ENCODE measurements at places on chromosomes 13 and 19. TPM values are rescaled to one million over a fixed set of nuclear protein-coding genes. Genes with fewer than 3 reads are reported as not detected.

BTBD2 gene
- total RNA-seq = 62.0 TPM

KIR3DL2 gene
- not detected for total RNA-seq

- no peak for DNase-seq
- no peak overlapping the region for H3K4me3 ChIP-seq
These were observed 247.6 kb upstream of the ARGLU1 start for GRCh38 chr13:106815545-106815944.

MBD3L3 gene
- total RNA-seq = not detected

- H3K4me3 ChIP-seq = no peak overlapping the region
- no peak for DNase-seq
- H3K27me3 ChIP-seq = no peaks in the 10 kb centered on the region
These were observed 10.3 kb downstream of the GIPC3 start for GRCh38 chr19:3595521-3596061.

GRCh38 chr19:28521614-28522544 is 691.1 kb downstream of the UQCRFS1 start:
- H3K36me3 ChIP-seq = no peaks in the 10 kb centered on the region
- no peak overlapping the region for H3K4me3 ChIP-seq
- no peaks in the 10 kb centered on the region for H3K27me3 ChIP-seq
- H3K4me1 ChIP-seq = no peaks in the 10 kb centered on the region

GRCh38 chr13:36000028-36000427 is 131.2 kb downstream of the DCLK1 start:
- no peaks in the 10 kb centered on the region for H3K27me3 ChIP-seq
- no peak overlapping the region for H3K27ac ChIP-seq
- H3K4me1 ChIP-seq = no peaks in the 10 kb centered on the region
- no peak overlapping the region for H3K4me3 ChIP-seq
- no peak for DNase-seq
- H3K36me3 ChIP-seq = no peaks in the 10 kb centered on the region

- H3K27me3 ChIP-seq = no peaks in the 10 kb centered on the region
- H3K4me3 ChIP-seq = no peak overlapping the region
- no peak overlapping the region for H3K27ac ChIP-seq
- no peaks in the 10 kb centered on the region for H3K36me3 ChIP-seq
- DNase-seq = no peak
These were observed 13.7 kb downstream of the FGF9 start for GRCh38 chr13:21684576-21684975.

GRCh38 chr19:47819858-47820257 is 1.9 kb upstream of the CRX start:
- no peak overlapping the region for H3K4me3 ChIP-seq
- DNase-seq = no peak

IER2 gene
- 80.2 TPM for total RNA-seq

DNA sequence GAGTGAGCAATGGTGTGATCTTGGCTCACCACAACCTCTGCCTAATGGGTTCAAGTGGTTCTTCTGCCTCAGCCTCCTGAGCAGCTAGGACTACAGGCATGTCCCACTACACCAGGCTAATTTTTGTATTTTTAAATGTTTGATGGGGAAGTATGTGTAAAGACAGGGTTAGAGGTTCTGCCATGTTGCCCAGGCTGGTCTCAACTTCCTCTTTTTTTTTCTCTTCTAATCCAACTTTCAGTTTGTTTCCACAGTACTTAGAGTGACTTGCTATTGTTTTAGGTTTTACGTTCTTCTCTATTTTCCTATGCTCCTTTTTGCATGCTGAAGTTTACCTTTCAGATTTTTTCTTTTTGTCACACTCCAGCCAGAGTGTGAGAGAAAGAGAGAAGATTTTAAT is 1433.0 kb downstream of the UQCRFS1 start:
- no peaks in the 10 kb centered on the region for H3K4me1 ChIP-seq
- H3K27ac ChIP-seq = no peak overlapping the region
- H3K4me3 ChIP-seq = no peak overlapping the region
- H3K27me3 ChIP-seq = no peaks in the 10 kb centered on the region
- no peak for DNase-seq

GRCh38 chr13:41310963-41311405 is at the start of gene NAA16:
TSS of gene NAA16 (plus strand) at chr13:41311267. CDS start at chr13:41311529, 262 bp downstream.
- peak within 1 kb of the TSS; percentile 92 for H3K27ac ChIP-seq
- DNase-seq = peak; percentile 93
- H3K4me3 ChIP-seq = peak within 1 kb of the TSS; percentile 96
- peaks cover 35% of the 10 kb centered on the region for H3K4me1 ChIP-seq
- no peaks in the 10 kb centered on the region for H3K36me3 ChIP-seq
- H3K27me3 ChIP-seq = no peaks in the 10 kb centered on the region

FSD1 gene
- total RNA-seq = 0.62 TPM

GRCh38 chr13:45411631-45412030 is 6.5 kb downstream of the SLC25A30 start:
- H3K27ac ChIP-seq = no peak overlapping the region
- H3K4me1 ChIP-seq = peaks cover 36% of the 10 kb centered on the region
- H3K27me3 ChIP-seq = no peaks in the 10 kb centered on the region
- H3K4me3 ChIP-seq = no peak overlapping the region

DNA sequence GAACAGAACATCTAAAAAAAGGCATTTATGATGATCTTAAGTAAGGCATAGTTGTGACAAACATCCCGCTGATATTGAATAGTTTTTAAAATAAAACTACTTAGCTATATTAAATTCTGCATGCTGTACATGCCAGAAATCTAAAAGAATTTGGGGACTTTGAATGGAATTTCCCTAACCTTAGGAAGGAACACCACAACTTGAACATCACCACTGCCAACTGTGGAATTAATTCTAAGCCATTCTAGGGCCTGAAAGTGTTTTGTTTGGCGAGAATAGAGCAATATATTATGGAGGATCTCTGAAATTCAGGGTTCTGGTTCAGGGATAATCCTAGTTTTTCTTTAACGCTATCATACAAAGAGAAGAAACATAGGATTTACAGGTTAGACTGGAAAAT is 17.8 kb upstream of the LATS2 start:
- no peaks in the 10 kb centered on the region for H3K27me3 ChIP-seq
- H3K4me3 ChIP-seq = no peak overlapping the region
- H3K36me3 ChIP-seq = no peaks in the 10 kb centered on the region
- peak overlapping the region; percentile 14 for H3K27ac ChIP-seq
- H3K4me1 ChIP-seq = peaks cover 26% of the 10 kb centered on the region

GRCh38 chr19:51296336-51297093 is 14.9 kb upstream of the IGLON5 start:
- no peak overlapping the region for H3K27ac ChIP-seq
- peaks cover 33% of the 10 kb centered on the region for H3K27me3 ChIP-seq
- no peaks in the 10 kb centered on the region for H3K36me3 ChIP-seq
- H3K4me3 ChIP-seq = no peak overlapping the region
- no peak for DNase-seq
- no peaks in the 10 kb centered on the region for H3K4me1 ChIP-seq

DNA sequence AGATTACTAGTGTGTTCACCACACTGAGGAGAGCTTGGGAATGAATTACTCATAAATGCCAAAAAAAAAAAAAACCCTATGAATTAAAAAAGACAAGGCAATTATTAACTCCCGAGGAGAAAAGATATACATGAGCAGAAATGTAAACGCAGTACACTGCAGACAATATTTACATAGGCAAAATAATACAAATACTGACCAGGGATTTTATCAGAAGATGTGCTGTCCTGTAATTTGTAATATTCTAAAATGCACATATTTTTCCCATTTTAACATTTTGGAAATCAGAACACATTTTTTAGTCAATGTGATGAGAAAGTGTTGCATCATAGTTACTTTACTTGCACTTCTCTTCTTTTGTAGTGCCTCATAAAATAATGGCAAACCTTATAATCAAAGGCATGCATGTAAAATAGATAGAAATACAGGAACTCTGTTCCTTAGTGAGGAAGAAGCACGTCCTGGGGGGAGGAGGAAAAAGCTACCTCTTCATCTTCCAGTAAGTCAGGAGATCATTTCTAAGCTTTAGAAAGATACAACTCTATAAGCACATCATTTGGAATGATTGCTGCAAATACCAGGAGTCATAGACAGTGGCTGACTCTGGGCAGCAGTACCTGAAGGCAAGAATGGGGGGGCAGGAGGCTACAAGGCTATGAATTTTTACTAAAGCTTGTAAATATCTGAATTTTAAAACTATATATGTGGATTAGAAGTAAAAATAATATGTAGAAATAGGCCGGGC is 46.3 kb upstream of the KATNAL1 start:
- H3K4me1 ChIP-seq = no peaks in the 10 kb centered on the region
- no peaks in the 10 kb centered on the region for H3K27me3 ChIP-seq
- H3K4me3 ChIP-seq = no peak overlapping the region
- no peak overlapping the region for H3K27ac ChIP-seq
- H3K36me3 ChIP-seq = no peaks in the 10 kb centered on the region

DNA sequence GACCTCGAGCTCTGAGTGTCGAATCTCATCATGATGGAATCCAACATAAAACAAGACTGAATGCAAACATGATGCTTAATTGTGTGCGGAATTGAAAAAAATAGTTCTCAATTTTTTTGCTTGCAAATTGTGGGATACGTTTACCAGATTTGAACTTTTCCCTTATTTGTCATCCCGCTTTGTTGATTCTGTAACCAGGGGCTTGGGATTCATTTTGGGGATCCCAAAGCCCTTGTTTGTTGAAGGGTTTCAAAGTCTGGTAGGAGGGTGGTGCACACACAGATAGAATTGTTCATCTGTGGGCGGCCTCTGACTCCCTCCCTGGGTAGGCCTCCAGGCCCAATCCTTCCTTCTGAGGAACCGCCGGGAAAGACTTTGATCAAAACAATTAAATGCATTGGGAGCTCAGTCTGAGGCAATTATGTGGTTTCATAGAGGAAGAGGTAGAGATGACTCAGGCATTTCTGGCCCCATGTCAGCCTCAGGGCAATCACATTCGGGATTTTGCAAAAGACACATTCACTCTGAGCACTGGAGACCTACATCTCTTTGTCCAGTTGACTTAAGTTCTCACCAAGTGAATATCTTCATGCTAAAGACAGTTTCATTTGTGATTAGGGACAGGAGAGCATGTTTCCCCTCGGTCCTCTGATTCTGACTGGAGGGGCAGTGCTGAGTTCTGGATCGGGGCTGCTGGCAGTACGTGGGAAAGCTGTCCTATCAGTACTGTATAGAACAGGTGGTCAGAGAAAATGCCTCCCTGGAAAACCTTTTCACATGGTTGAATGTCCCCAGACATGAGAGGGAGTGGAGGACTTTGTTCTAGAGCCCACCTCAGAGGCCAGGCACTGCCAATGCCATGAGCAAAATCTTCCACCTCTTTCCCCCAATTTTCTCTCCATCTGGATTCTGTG is 27.8 kb upstream of the IGFL4 start:
- H3K4me1 ChIP-seq = no peaks in the 10 kb centered on the region
- DNase-seq = no peak
- H3K4me3 ChIP-seq = no peak overlapping the region
- peaks cover 54% of the 10 kb centered on the region for H3K27me3 ChIP-seq
- H3K27ac ChIP-seq = no peak overlapping the region

GAMT gene
- total RNA-seq = 7.8 TPM
